Stimulated activated CD4-positive, alpha-beta T cell treated with anti-CD3 and anti-CD28 coated beads, Interleukin-4, amount 100 ng/mL, for 1 hour (primary cell): ENCODE measurements at places on chromosomes 2 and 18.

DNA sequence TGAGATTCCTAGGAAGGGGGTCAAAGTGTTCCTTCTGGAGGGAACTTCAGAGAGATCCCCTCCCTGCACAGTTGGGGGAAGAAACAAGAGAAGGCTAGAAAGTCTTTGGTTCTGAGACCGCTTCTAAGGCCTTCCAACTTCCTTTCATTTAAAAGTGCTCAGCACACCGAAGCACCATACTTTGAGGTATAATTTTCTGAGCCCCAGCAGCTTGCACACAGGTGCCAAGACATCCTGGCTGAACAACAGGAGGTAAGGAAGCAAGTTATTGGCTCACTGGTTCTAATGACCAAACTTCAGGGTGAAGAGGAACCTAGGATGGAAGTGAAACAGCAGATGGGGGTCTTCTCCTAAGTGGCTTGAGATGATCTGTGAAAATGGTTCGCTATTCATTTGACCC is 19.2 kb downstream of the TMEM177 start:
- DNase-seq = no peak

GRCh38 chr18:75125382-75126331 is 83.3 kb downstream of the PTGR3 start:
- no peak for DNase-seq

DNA sequence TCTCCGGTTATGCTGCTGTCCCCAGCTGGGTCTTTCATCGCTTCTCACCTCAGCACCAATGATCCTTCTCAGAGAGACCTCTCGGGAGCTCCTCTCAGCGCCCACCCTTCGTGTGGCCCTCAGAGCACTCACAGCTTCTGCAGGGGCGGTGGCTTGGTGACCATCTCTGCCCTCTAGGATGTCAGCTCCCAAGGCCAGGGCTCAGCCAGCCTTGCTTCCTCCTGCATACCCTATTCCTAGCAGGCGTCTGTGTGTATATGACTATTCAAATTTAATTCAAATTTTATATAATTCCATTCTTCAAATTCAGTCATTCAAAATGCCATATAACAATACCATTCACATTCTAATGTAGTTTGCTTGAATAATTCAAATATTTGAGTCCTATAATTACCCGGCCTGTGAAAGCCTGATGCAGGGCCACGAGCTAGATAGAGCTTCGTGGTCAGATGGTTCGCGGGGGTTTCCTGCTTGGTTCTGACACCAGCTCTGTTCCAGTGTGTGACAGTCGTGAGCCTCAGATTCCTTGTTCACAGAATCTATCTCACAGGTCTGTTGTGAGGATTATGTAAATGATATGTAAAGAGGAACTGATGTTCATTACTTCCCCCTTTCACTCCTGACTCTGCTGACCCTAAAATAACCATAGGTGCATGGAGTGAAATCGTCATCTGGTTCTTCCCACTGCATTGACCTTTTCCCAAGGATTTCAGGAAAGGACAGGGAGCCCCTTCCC is 94.0 kb upstream of the CNGA3 start:
- DNase-seq = no peak

DNA sequence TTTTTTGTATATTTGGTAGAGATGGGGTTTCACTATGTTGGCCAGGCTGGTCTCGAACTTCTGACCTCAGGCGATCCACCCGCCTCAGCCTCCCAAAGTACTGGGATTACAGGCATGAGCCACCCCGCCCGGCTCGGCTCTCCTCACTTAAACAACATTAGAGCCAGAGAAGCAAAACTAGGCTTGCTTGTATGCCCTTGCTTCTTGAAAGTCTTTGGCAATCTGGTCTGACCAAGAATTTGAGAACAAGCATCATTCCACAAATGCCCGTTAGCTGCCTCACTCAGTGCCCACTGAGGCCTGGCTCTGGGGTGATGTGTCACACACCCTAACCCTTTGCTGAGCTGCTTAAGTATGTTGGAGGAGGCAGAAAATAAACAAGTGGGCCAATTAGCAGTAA is 33.5 kb downstream of the SOWAHC start:
- DNase-seq = no peak

- no peak for DNase-seq
These were observed 963 bp downstream of the GNLY start for GRCh38 chr2:85695121-85695520.

GRCh38 chr2:237693291-237693994 is 66.1 kb downstream of the LRRFIP1 start:
- DNase-seq = no peak

DNA sequence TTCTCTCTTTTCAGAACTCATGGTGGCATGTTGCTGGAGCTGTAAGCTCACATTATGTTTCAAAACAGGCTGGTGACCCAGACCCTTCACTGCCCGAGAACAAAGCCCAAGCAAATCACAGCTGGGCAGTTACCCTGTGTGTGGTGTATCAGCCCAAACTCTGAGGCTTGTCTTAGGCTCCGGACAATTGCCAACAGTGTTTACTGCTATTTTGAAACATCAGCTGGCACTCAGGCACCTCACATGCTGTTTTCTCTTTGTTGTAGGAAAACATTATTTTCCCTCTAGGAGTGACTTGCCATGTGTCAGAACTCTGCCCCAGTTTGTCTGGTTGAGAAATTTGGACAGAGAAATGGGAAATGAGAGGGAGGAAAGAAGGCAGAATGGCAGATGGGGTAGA is 237.6 kb upstream of the APCDD1 start:
- no peak for DNase-seq

GRCh38 chr2:133599811-133600210 is 31.5 kb upstream of the NCKAP5 start:
- DNase-seq = no peak

DNA sequence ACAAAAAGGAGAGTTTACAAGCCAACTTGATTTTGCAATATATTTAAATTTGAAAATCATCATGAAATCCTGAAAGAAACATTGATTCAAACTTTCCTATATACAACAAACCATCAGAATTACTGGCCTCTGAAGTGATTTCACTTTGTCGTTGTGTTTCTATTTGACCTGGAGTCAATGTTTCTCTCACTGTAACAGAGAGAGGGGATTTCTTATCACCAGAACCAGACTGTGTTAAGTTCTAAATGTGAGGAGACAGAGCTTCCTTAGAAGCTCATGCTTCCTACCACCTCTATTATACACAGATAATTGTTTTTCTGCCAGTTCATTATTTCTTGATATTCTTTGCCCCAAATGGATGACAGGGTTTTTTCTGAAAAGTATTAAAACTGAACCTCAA is 245.0 kb upstream of the RND3 start:
- DNase-seq = no peak

DNA sequence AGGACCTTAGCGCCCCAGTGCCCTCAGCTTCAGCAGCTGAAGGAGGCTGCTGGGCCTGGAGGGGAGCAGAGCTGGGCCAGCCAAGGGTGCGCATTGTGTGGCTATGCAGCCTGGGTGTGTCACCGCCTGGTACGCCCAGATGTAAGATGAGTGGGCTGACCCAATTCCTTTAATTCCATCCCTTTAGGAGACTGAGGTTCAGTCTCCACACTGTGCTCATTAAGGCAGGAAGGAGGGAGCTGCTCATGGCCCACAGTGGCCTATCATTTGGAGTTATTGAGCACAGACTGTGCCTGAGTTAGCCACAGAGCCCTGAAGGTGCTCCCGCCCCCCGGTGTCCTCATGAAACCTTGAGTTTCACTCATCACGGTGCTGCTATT is 194.1 kb upstream of the GLI2 start:
- DNase-seq = no peak

GRCh38 chr2:3536682-3537632 is 17.6 kb upstream of the ADI1 start:
- DNase-seq = no peak

DNA sequence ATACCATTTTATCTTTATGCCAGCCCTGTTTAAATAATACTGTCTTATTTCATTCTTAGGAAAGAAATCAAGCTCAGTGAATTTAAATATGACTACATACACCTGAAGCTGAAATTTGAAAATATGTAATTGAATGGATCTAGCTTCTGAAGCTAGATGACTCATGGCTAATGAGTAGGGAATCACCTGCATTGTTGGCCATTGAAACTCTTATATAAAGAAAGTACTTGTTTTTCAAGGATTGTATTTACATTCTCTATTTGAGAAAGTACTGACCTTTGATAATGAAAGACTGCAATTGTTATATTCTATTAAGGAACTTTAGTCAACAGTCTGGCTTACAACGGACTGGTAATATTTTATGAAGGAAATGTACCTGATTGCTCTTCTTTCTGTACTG is 346.7 kb upstream of the LRATD1 start:
- no peak for DNase-seq

- DNase-seq = no peak
These were observed 76.1 kb upstream of the AQP4 start for GRCh38 chr18:26941584-26941983.

DNA sequence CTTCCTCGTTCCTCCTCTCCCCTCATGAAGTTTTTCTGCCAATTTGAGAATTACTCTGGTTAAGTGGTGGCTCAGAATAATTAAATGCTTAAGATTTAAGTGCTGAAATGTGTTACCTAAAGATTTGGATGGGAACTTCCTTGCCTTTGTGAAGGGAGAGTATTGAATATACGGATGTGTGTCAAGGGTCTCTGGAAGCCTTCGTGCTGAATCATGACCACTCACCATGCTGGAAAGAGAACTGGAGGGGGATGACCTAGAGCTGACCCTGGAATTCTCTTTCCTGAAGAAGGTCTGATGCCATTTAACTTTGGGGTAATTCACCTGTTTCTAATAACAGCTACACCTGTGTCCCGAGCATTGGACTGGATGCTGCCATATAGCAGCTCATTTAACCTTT is 2.2 kb downstream of the MOCOS start:
- no peak for DNase-seq

DNA sequence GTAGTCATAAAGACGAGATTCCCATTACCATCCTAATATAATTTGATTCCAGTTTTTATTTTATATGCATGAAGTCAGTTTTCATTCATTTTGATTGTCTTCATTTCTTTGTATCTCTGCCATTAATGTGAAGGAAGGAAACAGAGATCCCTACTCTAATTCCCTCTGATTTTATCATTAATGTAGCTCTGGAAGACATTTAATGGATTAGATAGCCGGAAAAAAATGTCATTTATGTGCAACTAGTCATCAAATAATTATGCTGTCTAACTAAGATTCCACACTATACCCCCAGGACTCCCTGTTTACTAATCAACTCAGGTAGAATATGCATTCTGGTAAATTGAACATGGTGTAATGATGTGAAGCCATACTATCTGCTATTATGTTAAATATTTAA is 19.9 kb downstream of the RHBDD1 start:
- DNase-seq = no peak
